CD4-positive, alpha-beta T cell treated with Interleukin-15 for 1 hour (primary cell): ENCODE measurements at places on chromosomes 11 and 22.

- peak; percentile 64 for DNase-seq
These were observed 11.9 kb upstream of the SH3BP1 start for GRCh38 chr22:37627545-37627944.

GRCh38 chr11:8785457-8785856 is 102.9 kb downstream of the RPL27A start:
- DNase-seq: no peak

- no peak for DNase-seq
These were observed 107.2 kb upstream of the ANO1 start for GRCh38 chr11:69970785-69971535.

DNA sequence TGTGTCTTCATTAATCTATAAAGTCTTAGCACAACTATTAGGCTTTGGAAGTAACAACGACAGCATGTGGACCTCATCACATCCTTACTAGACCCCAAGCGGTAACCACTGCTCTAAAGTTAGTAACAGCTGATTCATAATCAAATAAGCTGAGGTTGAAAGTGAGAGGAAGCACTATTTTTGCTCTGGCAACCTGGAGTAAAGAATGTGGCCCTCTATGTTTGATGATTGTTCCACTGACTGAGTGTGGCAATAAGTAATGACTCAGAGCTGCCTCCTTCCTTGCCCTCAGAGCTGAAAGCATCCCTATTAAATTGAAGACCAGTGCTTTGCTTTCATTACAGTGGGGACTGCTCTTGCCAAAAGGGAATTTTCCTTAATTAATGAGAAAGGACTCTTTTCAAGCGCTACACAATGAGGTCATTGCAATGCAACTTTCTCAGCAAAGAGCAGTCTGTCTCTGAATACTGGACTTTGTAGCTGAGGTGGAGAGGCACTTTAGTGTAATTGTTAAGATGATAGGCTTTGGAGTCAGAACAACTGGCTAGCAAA is 906.1 kb upstream of the RAG2 start:
- no peak for DNase-seq

DNA sequence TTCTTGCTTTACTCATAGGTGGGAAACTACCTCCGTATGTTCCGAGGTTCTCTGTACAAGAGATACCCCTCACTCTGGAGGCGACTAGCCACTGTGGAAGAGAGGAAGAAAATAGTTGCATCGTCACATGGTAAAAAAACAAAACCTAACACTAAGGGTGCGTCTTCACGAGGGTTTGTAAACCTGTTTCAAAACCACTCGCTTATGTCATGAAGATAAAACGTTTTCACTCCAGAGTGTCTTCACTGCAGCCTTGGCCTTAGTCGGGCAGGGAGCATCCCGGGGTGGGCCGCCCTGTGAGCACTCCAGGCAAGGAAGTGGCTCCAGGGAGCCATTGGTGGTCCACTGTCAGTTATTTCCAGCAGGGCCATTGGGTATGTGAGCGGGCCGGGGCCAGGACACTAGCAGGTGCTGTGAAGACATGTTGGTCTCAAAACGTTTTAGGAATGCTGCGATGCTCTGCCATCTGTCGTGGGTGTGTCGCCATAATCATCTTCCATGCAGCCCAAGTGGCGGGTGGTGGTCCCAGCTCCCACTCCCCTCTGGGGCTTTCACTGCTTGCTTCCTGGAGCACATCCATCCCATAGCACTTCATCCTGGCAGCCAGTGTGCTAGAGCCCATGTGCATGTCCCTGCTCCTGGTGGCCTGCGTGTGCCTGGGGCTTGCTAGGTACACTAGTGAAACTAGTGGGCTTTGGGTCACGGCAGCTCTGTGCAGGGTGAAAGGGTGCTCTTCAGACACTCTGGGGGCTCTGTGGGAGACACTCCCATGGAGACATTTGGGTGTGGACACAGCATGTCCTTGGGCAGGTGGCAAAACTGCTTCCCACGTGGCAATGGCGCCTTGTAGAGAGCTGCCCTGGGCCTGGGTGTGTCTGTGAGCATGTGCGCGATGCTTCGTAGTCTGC is 5.2 kb downstream of the SMARCB1 start:
- no peak for DNase-seq

GRCh38 chr11:64855596-64856304 is 11.3 kb upstream of the CDC42BPG start:
- DNase-seq: no peak

DNA sequence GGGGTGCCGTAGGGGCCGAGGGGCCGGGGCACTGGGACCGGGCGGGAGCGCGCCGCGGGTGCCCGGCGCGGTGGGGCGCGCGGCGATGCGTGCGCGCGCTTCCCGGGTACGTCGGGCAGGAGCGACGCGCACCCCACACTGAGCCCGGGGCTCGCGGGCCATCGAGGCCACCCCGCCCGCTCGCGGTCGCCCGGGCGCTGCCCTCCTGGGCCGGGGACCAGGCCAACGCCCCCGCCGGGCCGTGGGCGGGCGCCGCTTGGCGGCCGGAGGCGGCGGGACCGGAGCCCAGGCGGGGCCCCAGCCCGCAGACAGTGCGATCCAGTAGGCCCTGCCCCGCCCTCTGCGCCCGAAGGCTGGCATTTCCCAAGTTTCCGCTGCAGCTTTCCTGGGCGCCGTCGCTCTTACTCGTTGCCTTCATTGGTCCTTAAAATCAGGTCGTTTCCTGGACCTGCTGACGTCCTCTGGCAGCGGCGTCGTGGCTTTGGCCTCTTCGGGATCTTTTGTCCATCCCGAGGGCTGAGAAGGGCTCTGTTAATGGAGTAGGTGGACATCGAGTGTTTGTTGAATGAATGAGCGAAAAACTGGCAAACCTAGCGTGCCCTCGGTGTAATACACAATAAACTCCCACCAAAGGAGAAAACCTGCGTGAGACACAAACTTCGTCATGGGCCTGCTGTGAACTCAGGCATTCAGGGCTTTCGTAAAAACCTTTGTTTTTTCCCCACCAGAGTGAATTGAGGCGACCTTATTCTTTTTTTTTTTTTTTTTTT is 638 bp downstream of the PARVA start:
- no peak for DNase-seq

- DNase-seq: no peak
These were observed 637.2 kb downstream of the ETS1 start for GRCh38 chr11:127950162-127950561.

- no peak for DNase-seq
These were observed 90.7 kb downstream of the ETS1 start for GRCh38 chr11:128496692-128497060.

DNA sequence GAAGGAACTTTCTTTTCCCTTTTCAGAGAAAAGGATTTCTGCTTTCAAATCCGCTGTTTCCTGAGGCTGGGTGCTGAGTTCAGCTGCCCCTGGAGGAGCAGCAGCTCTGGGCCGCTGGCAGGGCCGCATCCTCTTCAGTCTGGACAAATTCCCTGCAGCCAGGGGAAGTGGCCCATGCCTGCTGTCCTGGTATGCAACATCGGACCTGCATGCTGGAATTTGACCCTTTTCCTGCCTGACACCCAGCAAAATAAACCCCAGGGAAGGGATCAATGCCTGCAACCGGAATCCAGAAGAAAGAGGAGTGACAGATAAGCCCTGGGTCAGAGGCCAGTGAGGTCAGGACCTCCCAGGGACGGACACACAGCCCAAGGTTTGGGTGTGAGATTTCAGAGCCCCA is 54.1 kb upstream of the LINC01488 start:
- DNase-seq: no peak

DNA sequence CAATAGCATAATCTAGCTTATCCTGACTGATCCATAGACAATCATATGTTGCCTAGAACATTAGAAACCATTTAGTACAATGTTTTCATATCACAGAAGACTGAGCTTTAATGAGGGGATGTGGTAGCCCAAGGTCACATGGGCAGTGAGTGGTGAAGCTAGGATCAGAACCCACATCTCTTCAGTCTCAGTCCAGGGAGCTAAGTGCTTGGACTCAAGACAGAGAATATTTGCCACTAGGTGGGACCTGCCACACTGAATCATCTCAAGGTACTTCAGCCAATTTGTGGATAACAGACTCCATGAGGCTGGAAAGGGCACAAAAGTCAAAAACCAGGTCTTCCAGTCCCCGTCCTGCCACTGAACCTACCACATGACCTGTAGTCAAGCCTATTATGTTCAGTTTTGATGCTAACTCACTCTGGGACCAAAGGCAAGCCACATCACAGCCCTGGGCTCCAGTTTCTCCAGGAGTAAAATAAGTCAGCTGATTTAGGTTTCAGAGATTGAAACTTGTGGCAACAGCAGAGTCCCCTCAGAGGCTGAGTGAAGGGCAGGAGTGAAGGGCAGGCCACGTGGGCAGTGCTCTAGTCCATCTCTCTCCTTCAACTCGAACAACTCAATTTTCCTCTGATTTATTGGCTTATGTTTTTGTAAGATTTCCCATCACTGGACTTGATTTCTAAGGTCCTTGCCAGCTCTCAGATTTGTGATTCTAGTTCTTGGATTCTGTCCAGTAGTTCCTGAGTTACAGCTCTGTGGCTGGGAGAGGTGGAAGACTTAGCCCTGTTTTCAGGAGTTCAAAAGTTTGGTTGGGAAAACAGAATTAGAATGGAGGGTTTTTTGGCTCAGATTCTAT is 84.6 kb upstream of the PHOX2A start:
- DNase-seq: no peak

DNA sequence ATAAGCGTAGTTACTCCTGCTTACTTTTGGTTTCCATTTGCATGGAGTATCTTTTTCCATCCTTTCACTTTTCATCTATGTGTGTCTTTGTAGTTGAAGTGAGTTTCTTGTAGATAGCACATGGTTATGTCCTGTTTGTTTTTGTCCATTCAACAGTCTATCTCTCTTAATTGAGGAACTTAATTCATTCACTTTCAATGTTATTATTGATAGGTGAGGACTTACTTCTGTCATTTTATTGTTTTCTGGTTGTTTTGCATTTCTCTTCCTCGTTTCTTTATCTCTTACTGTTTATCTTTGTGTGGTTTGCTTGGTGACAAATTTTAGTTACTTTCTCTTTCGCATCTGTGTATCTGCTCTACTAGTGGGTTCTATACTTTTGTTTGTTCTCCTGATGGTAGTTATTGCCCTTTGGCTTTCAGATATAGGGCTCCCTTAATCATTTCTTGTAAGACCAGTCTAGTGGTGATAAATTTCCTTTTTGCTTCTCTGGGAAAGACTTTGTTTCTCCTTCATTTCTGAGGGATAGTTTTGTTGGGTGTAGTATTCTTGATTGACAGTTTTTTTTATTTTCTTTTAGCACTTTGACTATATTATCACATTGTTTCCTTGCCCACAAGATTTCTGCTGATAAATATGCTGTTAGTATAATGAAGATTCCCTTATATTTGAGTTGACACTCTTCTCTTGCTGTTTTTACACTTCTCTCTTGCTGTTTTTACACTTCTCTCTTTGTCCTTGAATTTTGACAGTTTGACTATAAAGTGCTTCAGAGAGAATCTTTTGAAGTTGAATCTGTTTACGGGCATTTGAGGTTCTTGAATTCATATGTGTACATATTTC is 9.0 kb upstream of the RAG1 start:
- no peak for DNase-seq

GRCh38 chr11:73287400-73288101 is 15.4 kb downstream of the P2RY6 start:
- no peak for DNase-seq

DNA sequence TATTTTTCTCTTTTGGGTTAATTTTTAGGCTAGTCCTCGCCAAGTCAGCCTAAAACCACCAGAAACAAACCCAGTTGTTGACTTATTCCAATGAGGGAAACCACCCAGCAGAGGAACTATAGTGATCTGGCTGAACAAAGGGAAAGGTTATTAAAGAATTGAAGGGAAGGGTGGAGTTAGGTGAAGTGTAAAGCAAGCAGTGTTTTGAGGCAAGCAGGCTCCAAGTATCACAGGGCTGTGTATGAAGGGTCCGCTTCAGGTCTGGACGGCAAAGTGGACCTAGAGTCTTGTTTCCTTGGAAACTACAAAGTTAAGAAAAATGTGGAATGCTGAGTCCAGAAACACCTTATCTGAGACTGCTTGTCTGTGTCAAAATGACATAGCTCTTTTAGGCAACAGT is 3.2 kb upstream of the TCN2 start:
- DNase-seq: no peak

DNA sequence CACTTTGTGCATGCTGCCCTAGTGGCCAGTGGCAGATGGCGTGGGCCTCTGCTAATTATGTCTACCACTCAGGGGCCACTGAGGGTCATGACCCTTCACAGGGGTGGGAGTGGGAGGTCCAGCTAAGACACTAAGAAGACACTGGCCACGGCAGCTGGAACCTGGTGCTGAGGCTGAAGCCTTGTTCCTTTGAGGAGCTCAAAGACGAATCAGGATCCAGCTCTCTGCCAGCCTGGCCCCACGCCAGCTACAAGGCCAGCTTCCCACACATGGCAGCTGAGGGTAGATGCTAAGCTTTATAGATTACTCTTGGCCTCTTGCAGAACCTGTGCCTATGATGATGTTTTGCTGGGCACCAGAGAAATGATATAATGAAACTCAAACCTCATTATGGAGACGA is 226.3 kb downstream of the DSCAML1 start:
- no peak for DNase-seq

GRCh38 chr11:2689651-2690575 is 9.9 kb downstream of the KCNQ1OT1 start:
- DNase-seq: no peak
